ENCODE measurements at places on chromosomes 2 and 18. TPM values are rescaled to one million over a fixed set of nuclear protein-coding genes. Genes with fewer than 3 reads are reported as not detected.

The MLPH gene
- not detected for polyA plus RNA-seq

The CDH2 gene
- polyA plus RNA-seq, result 5.5 TPM

The ALPP gene
- polyA plus RNA-seq, result not detected

The UPP2 gene
- polyA plus RNA-seq, result not detected

The MBD5 gene
- polyA plus RNA-seq, result 8.3 TPM

The PLEKHB2 gene
- polyA plus RNA-seq, result 23.8 TPM

Measured in muscle of arm (tissue), 14 donors.